ENCODE measurements at places on chromosomes 16 and 17. TPM values are rescaled to one million over a fixed set of nuclear protein-coding genes. Genes with fewer than 3 reads are reported as not detected.

GRCh38 chr16:84369938-84370627 lies 1.7 kb downstream of the ATP2C2 start:
- DNase-seq: no peak

The GTF3C1 gene
- total RNA-seq: 62.8 TPM

GRCh38 chr17:39939588-39940419 lies 12.3 kb downstream of the LRRC3C start:
- peak; percentile 92 for DNase-seq

The TMEM238L gene
- not detected for total RNA-seq

GRCh38 chr16:24125214-24125613 lies 130.9 kb upstream of the CACNG3 start:
- no peak for DNase-seq

The CHST6 gene
- total RNA-seq: 0.27 TPM

GRCh38 chr17:40533896-40534295 lies 31.4 kb downstream of the CCR7 start:
- no peak for DNase-seq

DNA sequence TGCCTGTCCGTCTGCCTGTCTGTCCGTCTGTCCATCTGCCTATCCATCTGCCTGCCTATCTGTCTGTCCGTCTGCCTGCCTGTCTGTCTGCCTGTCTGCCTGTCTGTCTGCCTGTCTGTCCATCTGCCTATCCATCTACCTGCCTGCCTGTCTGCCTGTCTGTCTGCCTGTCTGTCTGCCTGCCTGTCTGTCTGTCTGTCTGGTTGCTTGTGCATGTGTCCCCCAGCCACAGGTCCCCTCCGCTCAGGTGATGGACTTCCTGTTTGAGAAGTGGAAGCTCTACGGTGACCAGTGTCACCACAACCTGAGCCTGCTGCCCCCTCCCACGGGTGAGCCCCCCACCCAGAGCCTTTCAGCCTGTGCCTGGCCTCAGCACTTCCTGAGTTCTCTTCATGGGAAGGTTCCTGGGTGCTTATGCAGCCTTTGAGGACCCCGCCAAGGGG lies 5.6 kb downstream of the GCGR start:
- no peak for DNase-seq
